ENCODE measurements at places on chromosomes 2 and 18.

DNA sequence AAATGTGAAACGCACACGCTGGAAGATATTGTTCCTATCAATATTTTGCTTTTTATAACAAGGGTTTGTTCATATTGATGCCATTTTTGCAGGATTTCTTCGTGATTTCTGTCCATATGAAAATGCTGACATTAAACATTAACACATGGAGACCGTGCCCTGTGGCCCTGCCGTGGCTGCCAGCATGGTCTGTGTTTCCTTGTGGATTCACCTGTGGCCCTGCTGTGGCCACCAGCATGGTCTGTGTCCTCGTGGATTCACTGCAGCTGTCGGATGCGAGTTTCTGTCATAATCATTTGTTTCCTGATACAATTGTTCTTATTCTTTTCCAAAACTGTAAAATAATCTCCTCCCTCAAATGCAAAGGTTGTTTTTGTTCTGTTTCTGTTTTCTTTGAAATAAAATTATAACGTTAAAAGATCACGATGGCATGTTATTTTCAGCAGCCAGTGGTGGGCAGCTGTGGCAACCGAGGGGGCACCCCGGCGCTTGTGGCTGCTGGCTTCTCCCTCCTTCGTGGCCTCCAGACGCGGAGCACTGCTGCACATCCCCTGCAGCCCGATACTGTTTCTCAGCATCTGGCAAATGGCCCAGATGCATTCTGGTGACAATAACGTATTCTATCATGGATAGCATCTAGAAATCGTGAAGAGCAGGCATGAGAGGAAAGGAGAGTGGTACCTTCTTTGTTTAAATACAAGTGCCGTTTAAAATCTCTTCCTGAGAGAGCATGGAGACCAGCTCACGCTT is 143.5 kb downstream of the PTGR3 start:
- no peak for DNase-seq

DNA sequence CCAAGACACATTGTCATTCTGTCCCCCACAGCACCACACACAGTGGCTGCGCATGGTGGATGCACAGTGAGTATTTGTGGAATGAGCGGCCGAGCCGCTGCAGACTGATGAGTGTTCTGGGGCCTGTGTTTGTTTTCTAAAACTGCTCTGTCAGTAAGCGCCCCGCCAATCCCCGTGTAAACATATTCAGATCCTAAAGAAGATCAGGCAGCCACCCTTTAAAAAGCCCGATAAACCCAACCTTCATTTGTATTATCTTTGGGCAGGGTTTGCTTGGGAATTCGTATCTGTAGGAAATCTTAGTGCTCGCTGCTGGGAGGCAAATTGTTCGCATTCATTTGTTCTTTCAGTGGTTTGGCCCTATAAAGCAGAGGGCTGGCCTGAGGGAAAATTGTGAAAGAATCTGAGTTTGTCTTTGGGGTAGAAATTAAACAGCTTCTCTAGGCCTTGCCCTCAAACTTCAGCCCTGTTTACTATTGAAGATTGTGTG is 68.6 kb downstream of the TGOLN2 start:
- no peak for DNase-seq

GRCh38 chr2:100208141-100208770 is 65.9 kb upstream of the AFF3 start:
- DNase-seq: no peak

GRCh38 chr2:100350661-100351185 is 28.4 kb upstream of the LONRF2 start:
- no peak for DNase-seq

- no peak for DNase-seq
Observed at GRCh38 chr2:115549611-115550130, 1107.2 kb downstream of the DPP10 start.

DNA sequence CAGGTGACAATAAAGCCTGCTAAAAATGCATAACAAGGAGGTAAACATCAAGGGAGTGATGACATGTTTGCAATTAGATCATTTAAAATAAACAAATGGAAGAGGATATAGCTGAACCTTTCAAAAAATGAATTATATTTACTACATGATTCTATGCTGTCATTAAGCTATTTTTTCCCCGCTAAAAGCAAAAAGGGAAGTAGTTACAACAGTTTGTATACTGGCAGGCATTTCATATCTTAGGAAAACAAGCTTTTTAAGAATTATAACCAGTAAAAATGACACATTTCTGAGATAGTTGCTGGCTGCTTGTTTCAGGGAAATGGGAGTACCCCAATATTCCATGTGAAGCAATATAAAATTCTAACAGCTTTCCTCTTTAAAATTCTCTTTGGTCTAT is 89.1 kb upstream of the ITGB6 start:
- DNase-seq: no peak

DNA sequence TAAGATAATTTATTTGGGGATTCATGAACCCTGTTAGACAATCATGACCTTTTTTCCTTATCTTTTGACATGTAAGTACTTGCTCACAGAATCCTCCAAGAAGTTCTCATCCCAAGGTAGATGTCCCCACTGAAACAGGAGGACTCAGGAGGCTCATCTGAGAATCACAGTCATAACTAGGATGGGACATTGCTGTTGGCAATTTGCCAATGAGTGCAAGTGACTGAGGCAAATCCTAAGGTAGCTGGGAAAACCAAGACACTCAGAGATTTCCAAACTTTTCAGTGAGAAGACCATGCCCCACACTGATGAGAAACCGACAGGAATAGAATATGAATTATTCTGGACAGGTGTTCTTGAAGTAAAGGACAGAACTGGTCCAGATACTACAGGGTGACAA is 735.0 kb downstream of the TMEM182 start:
- DNase-seq: no peak

DNA sequence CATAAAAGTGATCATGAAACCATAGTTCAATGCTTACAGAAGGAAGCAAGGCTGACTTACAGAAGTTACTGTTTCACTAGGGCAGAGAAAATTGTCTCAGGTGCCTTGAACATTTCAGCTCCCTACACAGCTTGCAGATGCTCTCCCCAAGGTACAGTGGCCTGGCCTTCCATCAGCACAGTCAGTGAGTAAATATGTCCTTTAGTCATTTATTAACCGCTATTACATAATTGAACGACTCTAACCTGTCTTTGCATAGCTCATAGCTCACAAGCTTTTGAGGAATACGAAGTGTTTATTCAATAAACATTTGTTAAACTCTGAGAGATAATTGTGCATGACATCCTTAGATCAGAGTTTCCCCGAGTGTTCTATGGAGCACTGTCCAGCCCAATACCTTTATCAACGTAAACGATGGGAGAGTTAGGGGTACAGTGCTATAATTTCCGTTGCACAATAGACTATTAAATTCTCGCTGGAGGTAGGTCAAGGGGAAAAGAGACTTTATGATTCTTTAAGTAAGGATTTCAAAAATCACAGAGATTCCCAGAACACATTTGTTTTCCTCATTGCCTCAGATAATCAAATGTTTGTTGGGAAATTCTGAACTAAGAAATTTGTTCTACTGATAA is 677.8 kb downstream of the TSN start:
- DNase-seq: no peak

DNA sequence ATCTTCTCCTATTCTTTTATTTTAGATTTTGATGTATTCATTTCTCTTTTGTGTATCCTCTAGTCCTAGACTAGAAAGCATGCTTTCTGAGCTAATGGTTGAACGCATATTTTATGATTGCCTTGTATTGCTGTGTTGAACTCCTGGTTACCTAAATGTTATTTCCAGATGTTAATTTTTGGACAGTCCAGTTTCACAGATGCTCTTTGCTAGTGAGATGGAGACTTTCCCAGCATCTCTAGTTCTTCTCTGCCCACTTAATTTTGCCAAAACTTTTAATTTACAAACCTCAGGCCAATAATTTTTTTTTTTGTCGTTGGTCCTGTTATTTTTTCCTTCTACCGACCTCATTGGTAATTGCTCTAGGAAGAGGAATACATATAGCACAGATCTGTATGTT is 153.2 kb downstream of the HAUS1 start:
- DNase-seq: no peak

GRCh38 chr2:218214116-218214515 is 2.9 kb upstream of the ARPC2 start:
- DNase-seq: no peak

GRCh38 chr2:203909261-203909967 is 27.1 kb upstream of the ICOS start:
- peak; percentile 74 for DNase-seq

DNA sequence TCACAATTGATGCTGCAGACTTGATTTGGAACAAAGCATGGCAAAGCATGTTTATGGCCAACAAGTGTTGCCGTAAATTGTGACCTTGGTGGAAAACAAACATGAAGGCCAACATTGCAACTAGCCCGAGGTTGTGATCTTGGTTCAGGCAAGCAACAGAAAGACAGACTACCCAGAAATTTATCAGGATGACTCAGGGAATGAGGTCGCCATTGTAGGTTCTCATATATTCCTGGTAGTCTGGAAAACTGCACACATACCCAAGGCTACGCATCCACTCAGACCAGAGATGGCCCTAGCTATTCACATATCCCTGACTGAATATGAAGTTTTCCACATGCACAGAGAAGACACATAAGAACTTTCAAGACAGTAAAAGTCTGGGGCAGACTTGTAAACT is 30.1 kb downstream of the CYP1B1 start:
- no peak for DNase-seq

DNA sequence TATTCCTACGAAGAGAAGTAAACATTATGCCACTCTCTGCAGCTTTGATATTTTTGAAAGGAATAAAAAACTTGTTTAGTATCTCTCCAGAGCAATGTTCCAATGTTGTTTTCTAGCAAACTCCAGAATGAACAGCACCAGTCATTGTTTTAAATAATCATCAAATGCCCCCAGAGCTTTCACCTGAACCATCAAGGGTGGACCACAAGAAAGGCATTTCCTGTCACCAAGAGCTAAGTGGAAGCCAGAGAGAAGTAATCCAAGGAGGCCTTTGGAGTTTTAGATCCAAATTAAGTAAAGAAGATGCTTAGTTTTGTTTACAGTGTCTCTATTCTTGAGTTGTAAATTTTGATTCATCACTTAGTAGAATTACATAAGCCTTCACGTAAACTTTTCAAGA is 559.0 kb downstream of the ARHGAP15 start:
- DNase-seq: no peak

DNA sequence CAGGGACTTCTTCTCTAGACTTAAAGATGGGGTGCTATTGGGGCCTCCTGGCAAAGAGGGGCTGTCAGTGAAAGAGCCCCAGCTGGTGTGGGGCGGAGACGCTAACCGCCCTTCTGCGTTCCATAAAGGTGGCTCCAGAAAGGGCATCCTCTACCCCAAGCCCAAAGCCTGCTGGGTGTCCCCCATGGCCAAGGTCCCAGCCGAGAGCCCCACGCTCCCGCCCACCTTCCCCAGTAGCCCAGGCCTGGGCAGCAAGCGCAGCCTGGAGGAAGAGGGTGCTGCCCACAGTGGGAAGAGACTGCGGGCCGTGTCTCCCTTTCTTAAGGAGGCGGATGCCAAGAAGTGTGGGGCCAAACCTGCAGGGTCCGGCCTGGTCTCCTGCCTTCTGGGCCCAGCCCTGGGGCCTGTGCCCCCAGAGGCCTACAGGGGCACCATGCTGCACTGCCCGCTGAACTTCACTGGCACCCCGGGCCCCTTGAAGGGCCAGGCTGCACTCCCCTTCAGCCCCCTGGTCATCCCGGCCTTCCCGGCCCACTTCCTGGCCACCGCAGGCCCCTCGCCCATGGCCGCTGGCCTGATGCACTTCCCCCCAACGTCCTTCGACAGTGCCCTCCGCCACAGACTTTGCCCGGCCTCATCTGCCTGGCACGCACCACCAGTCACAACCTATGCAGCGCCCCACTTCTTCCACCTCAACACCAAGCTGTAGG is 15.2 kb downstream of the ARID5A start:
- DNase-seq: no peak

DNA sequence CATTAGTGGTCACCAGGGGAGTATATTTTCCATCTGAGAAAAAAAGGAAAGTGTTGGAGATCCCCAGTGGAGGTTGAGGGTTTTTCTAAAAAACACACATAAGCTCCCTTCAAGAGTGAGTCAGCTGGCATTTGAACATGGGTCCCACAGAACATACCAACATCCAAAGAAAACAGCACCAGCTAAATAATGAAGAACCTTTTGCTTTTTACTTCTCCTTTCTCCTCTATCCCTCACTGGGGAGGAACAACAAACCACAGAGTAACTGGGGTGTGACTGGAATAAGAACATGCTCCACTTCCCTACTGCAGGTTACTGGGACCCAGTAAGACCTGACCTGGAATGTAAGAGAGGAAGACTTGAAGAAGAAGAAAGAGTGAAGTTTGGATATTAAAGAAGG is 56.5 kb upstream of the RAPH1 start:
- no peak for DNase-seq

DNA sequence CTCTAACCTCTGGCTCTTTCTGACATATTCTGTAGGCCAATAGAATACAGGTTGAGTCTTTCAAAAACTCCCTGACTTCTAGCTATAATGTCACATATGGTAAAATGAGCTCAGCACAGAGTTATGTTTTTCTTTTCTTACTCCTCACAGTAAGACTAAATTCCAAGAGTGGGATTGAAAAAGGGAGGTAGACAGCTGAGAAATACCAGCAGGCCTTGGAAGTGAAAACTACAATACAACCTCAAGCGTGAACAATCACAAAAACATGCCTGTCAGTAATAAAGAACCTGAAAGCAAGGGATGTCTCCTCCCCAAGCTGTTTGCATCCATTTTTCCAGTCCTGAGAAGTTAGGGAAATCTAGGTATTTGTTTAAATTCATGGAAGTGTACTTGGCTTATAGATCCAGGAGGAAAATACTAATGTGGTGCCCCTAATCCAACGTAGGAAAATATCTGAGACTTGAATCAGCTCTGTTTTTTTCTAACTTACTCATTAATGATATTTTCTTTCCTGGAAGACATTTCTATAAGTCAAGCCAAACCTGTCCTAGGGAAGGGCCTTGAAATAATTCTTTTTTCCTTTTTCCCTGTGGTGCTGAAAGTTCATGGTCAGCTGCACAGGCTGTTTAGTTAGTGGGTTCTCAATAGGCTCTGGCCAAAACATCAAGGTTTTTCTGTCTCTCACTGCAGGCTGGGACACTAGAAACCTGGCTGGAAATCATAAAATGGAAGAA is 167.9 kb upstream of the SPATS2L start:
- no peak for DNase-seq

DNA sequence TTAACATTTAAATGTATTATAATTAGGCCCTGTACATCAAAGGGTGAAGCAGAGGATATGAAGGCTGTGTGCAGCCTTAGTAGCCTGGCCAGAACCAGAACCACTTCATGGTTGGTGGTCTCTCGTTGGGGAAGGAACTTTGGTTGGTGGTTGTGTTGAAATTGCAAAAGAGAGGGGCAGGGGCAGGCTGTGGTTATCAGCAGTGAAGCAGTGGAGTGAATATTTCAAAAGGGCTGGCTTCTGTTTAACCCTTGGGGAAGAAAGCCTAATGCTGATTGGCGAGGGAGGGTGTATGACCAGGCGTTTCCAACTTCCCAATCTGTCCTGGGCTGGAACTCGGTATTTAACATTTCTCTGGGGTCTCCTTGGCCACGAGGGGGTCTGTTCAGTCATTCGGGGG is 51.2 kb upstream of the LYPD6B start:
- DNase-seq: no peak

GRCh38 chr18:7272311-7273049 is 41.6 kb downstream of the LRRC30 start:
- peak; percentile 86 for DNase-seq

- DNase-seq: no peak
Observed at GRCh38 chr2:3168230-3168891, 209.3 kb downstream of the EIPR1 start.

GRCh38 chr2:225104321-225104720 is 62.1 kb upstream of the DOCK10 start:
- no peak for DNase-seq
